ENCODE measurements at places on chromosomes 1 and 21.
A peak's percentile ranks its signal among the peaks of the same experiment; 100 is the strongest.

- no peak overlapping the region for H3K4me3 ChIP-seq
- no peaks in the 10 kb centered on the region for H3K36me3 ChIP-seq
- no peak for DNase-seq
- no peaks in the 10 kb centered on the region for H3K4me1 ChIP-seq
- no peak overlapping the region for H3K27ac ChIP-seq
These were observed 106.6 kb downstream of the NR5A2 start for GRCh38 chr1:200134116-200134515.

GRCh38 chr21:45598109-45598508 is 45.4 kb upstream of the PCBP3 start:
- no peak for DNase-seq
- H3K4me1 ChIP-seq = no peaks in the 10 kb centered on the region
- H3K27me3 ChIP-seq = no peaks in the 10 kb centered on the region
- H3K36me3 ChIP-seq = no peaks in the 10 kb centered on the region

- H3K27ac ChIP-seq = no peak overlapping the region
- H3K4me1 ChIP-seq = no peaks in the 10 kb centered on the region
- H3K36me3 ChIP-seq = no peaks in the 10 kb centered on the region
- no peak for DNase-seq
- no peaks in the 10 kb centered on the region for H3K27me3 ChIP-seq
These were observed 15.2 kb downstream of the PLA2G2F start for GRCh38 chr1:20154301-20154831.

DNA sequence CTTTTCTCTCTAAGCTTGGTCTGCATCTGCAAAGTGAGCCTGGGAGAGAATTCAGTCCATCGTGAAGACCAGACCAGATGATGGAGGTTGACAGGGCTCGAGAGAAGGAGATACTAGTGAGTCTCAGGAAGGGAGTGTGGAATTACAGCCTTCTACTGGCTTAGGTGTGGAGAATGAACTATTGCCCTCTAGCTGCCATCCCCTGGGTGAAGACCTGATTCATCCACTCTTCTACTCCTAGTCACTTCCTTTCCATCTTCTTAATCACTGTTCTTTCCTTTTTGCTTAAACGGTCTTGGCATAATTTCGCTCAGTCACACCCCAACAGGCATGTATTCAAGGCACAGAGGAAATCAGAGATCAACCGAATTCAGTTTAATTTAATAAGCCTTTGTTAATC is 34.0 kb upstream of the HSD17B7 start:
- H3K36me3 ChIP-seq = peaks cover 19% of the 10 kb centered on the region
- H3K4me3 ChIP-seq = no peak overlapping the region
- no peaks in the 10 kb centered on the region for H3K27me3 ChIP-seq
- no peak for DNase-seq
- no peak overlapping the region for H3K27ac ChIP-seq

DNA sequence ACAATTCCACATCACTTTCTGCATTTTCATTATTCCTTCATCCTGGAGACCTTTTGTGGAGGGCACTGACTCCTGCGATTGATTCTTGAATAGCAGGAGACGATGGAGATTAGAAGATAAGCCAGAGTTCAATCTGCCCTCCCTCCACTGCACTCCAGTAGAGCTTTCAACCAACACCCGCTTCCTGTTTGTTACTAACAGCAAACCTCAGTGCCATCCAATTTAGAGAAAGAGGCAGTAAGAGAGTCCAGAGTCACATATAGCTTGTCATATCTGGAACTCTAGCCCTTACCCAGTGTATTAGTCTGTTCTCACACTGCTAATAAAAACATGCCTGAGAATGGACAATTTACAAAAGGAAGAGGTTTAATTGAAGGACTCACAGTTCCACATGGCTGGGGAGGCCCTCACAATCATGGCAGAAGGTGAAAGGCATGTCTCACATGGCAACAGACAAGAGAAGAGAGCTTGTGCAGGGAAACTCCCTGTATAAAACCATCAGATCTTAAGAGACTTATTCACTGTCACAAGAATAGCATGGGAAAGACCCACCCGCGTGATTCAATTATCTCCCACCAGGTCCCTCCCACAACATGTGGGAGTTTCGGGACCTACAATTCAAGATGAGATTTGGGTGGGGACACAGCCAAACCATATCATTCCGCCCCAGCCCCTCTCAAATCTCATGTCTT is 55.9 kb downstream of the PCBP3 start:
- DNase-seq = no peak
- H3K4me3 ChIP-seq = no peak overlapping the region
- H3K36me3 ChIP-seq = no peaks in the 10 kb centered on the region

GRCh38 chr1:9153152-9153551 is 24.2 kb upstream of the GPR157 start:
- H3K27ac ChIP-seq = no peak overlapping the region
- peaks cover 9% of the 10 kb centered on the region for H3K36me3 ChIP-seq
- no peaks in the 10 kb centered on the region for H3K27me3 ChIP-seq
- DNase-seq = no peak
- peaks cover 15% of the 10 kb centered on the region for H3K4me1 ChIP-seq
- no peak overlapping the region for H3K4me3 ChIP-seq

GRCh38 chr1:161192476-161193465 is 6.1 kb downstream of the ADAMTS4 start:
- H3K27ac ChIP-seq = no peak overlapping the region
- peaks cover under 1% of the 10 kb centered on the region for H3K4me1 ChIP-seq
- no peak overlapping the region for H3K4me3 ChIP-seq

GRCh38 chr1:116020668-116021272 is 44.5 kb downstream of the SLC22A15 start:
- H3K36me3 ChIP-seq = peaks cover 20% of the 10 kb centered on the region
- H3K4me3 ChIP-seq = no peak overlapping the region
- H3K4me1 ChIP-seq = no peaks in the 10 kb centered on the region
- H3K27ac ChIP-seq = no peak overlapping the region

- no peaks in the 10 kb centered on the region for H3K27me3 ChIP-seq
- no peaks in the 10 kb centered on the region for H3K4me1 ChIP-seq
- DNase-seq = no peak
These were observed 2.0 kb downstream of the CAPN9 start for GRCh38 chr1:230749150-230749549.

GRCh38 chr1:42983693-42984092 is 25.0 kb upstream of the SLC2A1 start:
- no peak overlapping the region for H3K27ac ChIP-seq
- no peaks in the 10 kb centered on the region for H3K4me1 ChIP-seq
- no peaks in the 10 kb centered on the region for H3K27me3 ChIP-seq
- H3K36me3 ChIP-seq = no peaks in the 10 kb centered on the region
- H3K4me3 ChIP-seq = no peak overlapping the region
- no peak for DNase-seq

DNA sequence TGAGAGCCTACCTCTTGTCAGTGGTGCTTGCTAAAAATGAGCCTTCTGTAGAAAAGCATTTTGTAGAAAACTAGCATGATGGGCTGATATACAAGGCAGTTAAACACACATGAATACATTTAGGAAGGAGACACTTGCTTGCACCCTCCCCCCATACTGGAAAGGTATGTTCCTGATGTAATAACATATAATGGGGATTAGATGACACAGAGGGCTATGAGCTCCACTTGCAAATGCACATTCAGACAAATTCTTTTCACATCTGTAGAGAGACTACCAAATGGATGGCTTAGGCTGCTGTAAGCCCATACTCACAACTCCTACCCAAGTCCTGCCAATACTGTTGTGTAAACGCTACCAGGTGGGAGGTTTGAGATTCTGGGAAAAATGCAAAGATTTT is 634.0 kb downstream of the SMYD3 start:
- no peak overlapping the region for H3K27ac ChIP-seq
- no peaks in the 10 kb centered on the region for H3K27me3 ChIP-seq
- no peaks in the 10 kb centered on the region for H3K36me3 ChIP-seq

GRCh38 chr1:17502326-17502778 is 37.1 kb upstream of the ARHGEF10L start:
- DNase-seq = peak; percentile 92
- H3K4me1 ChIP-seq = peaks cover 9% of the 10 kb centered on the region
- no peaks in the 10 kb centered on the region for H3K36me3 ChIP-seq
- peak overlapping the region; percentile 64 for H3K27ac ChIP-seq
- no peak overlapping the region for H3K4me3 ChIP-seq
- H3K27me3 ChIP-seq = no peaks in the 10 kb centered on the region

DNA sequence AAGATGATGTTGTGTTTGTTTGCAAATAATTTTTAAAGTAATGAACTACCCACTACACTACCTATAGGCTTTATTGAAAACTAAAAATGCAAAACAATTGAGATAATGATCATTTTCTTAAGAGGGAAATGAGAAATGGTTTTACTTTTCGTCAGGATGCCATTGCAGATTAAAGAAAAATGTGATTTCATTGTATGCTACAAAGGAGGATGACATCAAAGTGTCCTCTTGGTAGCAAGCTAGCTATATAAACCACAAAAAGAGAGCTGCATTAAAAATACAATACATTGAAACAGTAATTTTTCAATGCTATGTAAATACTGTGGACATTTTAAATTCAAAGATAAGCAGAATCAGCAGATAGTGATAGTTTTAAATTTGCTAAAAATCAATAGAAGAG is 87.5 kb upstream of the DPYD start:
- H3K4me1 ChIP-seq = no peaks in the 10 kb centered on the region
- no peak overlapping the region for H3K4me3 ChIP-seq
- H3K27me3 ChIP-seq = no peaks in the 10 kb centered on the region
- H3K36me3 ChIP-seq = no peaks in the 10 kb centered on the region

DNA sequence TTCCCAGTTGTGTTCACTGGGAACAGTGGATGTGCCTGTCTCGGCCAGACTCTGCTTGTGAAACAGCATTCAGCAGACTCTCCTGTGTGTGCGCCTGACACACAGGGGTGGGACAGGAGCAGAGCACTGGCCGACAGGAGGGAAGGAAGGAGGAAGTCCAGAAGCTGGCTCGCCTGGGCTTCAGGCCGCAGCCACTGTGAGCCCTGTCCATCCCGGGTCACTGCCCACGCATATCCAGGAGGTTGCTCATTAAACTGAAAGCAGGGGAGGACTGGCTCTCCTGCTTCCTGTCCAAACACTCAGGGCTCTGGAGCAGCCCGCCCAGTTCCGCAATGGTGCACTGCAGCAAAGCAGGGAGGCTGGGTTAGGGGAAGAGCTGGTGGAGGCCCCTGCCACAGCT is 218.7 kb upstream of the VAMP3 start:
- no peak overlapping the region for H3K27ac ChIP-seq
- H3K36me3 ChIP-seq = no peaks in the 10 kb centered on the region
- H3K4me3 ChIP-seq = no peak overlapping the region
- no peak for DNase-seq

DNA sequence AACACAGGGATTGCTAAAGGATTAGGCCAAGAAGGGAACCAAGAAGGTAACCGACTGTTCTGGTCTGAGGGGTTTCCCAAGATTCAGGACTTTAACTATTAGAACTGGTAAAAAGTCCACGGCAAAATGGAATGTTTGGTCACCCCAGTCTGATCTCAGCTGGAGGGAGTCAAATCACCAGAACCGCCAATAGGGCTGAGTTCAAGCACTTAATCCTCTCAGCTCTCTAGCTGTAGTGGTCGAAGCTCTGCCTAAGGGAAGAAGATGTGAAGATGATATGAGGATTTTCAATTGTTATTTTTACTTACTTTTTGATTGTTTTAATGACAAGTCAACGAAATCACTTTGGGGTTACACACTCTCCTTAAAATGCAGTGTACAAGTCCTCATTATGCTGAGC is 29.1 kb downstream of the F5 start:
- H3K27me3 ChIP-seq = no peaks in the 10 kb centered on the region
- no peaks in the 10 kb centered on the region for H3K4me1 ChIP-seq
- H3K27ac ChIP-seq = no peak overlapping the region
- no peak overlapping the region for H3K4me3 ChIP-seq
- H3K36me3 ChIP-seq = no peaks in the 10 kb centered on the region

DNA sequence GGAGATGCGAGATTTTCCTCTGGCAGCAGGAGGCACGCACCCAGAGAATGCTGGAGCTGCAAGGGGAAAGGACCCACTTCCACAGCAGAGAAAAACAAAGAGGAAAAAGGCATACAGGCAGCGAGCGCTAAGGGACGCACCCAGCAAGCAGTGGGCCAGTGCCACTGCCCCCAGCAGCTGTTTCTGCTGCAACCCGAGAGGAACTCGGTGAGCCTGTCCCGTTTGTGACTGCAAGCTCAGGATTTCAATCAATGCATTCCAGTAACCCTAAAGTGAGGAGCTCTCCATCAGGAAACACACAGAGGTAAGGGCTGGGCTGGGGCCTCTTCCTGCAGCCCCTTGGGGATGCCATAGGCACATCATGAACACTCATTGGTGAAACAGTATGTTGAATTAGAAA is 58.7 kb downstream of the ACP6 start:
- H3K27ac ChIP-seq = no peak overlapping the region
- H3K4me1 ChIP-seq = peaks cover 5% of the 10 kb centered on the region
- H3K27me3 ChIP-seq = no peaks in the 10 kb centered on the region
- peaks cover 65% of the 10 kb centered on the region for H3K36me3 ChIP-seq

DNA sequence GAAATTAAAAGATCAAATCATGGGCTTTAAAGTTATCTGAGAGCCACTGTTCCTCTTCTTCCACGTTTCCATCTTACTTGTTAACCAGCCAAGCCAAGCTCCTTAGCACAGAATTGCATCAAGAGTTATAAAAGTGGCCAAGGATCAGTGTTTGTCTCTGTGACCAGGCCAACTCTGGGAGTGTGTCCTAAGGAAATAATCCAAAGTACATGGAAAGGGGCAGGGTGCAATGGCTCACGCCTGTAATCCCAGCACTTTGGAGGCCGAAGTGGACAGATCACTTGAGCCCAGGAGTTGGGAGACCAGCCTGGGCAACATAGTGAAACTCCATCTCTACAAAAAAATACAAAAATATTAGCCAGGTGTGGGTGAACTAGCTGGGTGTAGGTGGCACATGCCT is 10.0 kb upstream of the MPZL1 start:
- no peaks in the 10 kb centered on the region for H3K27me3 ChIP-seq
- peak; percentile 79 for DNase-seq
- no peak overlapping the region for H3K4me3 ChIP-seq
- H3K27ac ChIP-seq = peak overlapping the region; percentile 84

DNA sequence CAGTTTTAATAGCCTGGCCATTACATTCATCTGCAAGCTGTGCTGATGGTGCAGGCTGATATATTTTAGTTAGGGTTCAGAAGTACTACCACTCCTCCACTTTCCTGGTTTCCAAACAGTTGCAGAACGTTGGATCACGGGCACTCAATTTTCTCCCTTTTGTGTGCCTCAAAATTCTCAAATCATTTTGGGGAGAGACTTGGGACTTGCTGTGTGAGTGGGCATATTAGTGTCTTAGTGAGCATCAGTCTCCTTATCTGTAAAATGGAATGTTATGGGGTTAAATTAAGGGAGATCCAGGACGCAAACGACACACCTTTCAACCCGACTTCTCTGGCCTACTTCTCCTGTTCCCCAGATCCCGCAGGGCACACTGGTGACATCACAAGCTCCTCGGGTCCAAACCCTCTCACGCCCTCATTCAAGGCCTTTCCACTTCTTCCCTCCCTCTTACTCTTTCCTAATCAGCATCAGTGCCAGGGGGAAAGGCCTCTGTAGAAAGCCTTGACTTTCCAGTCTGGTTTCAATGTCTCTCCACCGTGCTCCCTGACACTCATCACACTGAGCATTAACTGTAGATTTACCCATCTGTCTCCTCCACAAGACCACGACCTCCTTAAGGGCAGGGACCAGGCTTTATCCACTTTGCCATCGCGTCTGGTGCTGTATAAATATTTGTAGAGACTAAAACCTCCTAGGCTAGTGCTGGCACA is 1.2 kb downstream of the PIGP start:
- DNase-seq = peak; percentile 85
- H3K36me3 ChIP-seq = peaks cover 8% of the 10 kb centered on the region
- peaks cover 15% of the 10 kb centered on the region for H3K4me1 ChIP-seq
- peak overlapping the region; percentile 100 for H3K27ac ChIP-seq

Measured in ascending aorta (tissue), 2 donors.